ELF-1 (cell line): ENCODE measurements at places on chromosomes 7 and 10.

- DNase-seq, result peak; percentile 6
Measured at GRCh38 chr7:127189886-127190285, 62.9 kb downstream of the GRM8 start.

DNA sequence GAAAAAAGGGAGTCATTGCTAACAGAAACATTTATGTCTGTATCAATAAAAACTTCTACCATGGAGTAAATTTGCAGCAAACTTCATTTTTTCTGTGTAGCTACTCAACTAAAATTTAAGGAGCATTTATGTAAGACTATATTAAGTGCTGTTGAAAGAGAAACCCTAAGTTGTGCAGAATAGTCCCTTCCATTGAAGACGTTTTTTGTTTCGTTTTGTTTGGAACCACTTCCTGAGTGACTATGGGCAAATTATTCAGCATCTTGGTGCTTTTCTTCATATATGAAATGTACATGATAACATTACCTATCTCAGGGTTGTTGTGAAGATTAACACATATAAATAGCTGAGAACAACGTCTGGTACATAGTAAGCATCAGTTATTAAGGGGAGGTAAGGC lies 24.3 kb downstream of the SEM1 start:
- no peak for DNase-seq

- no peak for DNase-seq
Measured at GRCh38 chr7:82726038-82726800, 282.6 kb upstream of the CACNA2D1 start.

GRCh38 chr10:124066126-124066700 lies 27.2 kb downstream of the CHST15 start:
- DNase-seq, result no peak

GRCh38 chr7:110870926-110871325 lies 220.0 kb upstream of the LRRN3 start:
- no peak for DNase-seq

DNA sequence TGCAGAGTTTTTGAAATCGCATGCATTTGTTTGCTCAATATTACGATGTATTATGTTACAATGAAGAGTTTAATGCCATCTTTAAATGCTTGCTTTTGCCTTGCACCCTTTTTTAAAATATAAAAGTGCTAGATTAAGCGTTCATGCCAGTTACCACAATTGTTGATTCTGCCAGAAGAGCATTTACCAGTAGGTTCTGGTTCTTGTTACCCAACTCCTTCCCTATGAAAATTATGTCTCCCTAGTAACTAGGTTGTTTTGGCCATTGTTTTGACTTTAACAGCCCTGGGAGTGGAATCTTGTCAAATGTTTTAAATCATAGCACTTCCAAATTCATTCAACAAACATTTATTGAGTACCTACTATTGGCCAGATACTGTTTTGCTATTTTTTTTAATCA lies 32.8 kb upstream of the CDK14 start:
- DNase-seq, result no peak

DNA sequence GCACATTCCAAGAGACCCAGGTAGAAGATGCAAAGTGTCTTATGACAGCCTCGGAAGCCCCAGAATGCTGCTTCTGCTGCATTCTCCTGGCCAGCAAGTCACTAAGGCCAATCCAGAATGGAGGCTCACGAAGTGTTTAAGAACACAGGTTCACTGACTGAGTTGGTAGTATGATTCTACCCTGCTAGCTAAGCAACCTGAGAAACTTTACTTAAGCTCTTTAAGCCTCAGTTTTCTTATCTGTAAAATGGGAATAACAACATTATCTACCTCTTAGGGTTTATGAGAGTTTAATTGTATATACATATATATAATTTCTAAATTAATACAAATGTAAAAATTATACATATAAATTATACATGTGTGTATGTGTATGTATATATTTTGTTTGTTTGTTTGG lies 22.8 kb upstream of the SAMD8 start:
- no peak for DNase-seq

- no peak for DNase-seq
Measured at GRCh38 chr7:138579671-138580070, 119.6 kb downstream of the TRIM24 start.

DNA sequence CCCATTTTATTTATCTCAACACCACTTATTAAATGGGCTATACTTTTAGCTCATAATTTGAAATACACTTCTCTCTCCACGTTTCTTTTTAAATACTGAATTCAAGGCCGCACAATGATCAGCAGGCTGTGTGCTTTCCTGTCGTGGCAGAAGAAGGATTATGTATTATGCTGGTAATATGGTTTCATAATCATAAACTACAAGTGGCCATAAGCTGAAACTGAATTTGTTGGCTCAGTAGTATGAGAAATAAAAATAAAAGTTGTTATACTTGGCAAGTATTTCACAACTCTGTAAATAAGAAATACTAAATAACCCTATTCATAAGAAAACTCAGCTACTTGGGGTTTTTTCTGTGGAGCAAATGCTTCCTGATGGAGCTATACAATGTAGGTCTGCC lies 313.6 kb downstream of the DOCK4 start:
- DNase-seq, result no peak

- no peak for DNase-seq
Measured at GRCh38 chr10:94133239-94133638, 139.5 kb downstream of the PLCE1 start.

DNA sequence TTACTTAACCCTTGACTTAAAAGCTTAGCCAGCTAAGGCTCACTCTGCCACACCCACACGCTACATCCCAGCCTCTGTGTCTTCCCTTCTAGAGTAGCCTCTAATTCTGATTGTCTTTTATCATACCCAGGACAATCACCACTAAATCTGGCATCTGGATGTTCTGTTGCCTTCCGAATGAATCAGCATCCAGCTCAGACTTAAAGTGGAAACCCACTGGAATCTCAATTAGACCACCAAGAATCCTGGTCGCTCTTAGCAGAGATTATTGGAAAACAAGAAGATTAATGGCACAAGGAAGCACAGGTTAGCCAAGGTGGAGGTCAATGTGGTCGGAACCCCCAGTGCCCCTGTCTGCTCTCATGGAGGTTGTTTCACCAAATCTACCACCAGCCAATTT lies 404.2 kb upstream of the FOXK1 start:
- no peak for DNase-seq

- DNase-seq, result no peak
Measured at GRCh38 chr10:89167915-89168314, 39.2 kb downstream of the CH25H start.

DNA sequence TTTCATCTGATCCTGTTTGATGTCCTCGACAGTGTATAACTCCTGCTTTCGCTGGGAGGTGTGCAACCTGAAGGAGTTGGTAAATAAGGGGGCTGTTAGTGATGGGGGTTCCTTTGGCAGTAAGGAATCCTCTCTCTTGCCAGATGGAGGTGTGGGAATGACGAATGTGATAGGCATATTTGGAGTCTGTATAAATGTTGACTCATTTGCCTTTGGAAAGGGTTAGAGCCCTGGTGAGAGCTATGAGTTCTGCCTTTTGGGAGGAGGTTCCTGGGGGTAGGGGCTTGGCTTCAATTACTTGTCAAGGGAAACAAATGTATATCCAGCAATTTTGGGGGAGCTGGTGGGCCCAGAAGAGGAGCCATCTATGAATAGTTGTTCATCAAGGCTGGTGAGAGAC lies 11.4 kb upstream of the CHST3 start:
- DNase-seq, result no peak

GRCh38 chr7:140674899-140675701 lies 2.4 kb downstream of the ADCK2 start:
- DNase-seq, result peak; percentile 61

DNA sequence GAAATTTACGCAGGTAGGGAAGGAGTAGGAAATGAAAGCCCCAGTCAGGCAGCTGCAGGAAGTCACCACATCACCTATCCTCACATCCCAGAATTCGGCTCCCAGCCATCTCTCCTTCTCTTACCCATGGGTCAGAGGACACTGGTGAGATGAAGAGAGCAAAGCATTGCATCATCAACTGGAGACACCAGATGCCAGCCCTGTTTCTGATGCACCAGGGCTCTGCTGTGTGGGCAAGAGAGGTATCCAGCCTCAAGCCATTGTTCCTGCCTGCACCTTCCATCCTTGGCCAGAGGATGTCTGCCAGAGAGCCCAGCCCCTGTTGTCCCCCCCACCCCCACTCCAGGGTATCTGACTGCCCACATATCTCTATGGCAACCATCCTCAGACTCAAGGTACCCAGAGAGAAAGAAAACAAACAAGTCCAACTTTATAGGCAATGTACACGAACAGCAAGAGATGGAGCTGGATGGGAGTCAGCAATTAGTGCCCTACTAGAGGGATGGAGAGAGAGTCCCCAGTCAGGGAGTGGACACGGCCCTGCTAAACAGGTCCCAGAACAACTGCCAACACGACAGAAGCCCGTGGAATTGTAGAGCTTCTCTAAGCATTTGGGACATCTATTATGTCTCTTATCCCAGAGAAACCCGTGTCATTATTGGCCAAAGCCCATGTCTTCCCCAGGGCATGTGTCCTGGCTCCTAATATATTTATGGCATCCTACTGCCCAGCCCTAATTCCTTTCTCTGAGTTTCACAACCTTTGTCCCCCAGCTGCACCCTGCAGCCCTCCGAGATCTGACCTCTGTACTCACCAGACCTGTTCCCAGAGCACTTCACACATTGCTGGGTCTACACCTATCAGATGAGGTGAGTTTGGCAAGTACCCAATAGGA lies 2.8 kb downstream of the CAMK2G start:
- DNase-seq, result peak; percentile 86

DNA sequence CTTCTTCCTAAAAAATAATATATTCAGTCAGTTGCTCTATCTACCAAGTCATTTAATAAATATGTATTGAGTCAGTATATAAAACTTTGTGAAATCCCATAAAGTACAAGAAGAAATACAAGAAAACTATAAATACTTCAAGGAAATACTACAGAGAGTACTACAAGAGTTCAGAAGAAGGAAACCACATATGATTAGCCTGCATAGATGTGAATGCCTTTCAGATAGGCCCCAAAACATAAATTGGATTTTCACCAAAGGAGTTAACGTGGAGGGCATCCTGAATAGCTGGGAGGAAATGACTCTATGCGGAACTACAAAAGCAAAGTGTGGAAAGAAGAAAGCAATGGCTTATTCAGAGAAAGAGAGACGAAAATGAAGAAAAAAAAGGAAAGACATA lies 120.1 kb downstream of the LRRN3 start:
- no peak for DNase-seq

GRCh38 chr10:106185951-106186350 lies 978.6 kb downstream of the SORCS1 start:
- DNase-seq, result no peak

DNA sequence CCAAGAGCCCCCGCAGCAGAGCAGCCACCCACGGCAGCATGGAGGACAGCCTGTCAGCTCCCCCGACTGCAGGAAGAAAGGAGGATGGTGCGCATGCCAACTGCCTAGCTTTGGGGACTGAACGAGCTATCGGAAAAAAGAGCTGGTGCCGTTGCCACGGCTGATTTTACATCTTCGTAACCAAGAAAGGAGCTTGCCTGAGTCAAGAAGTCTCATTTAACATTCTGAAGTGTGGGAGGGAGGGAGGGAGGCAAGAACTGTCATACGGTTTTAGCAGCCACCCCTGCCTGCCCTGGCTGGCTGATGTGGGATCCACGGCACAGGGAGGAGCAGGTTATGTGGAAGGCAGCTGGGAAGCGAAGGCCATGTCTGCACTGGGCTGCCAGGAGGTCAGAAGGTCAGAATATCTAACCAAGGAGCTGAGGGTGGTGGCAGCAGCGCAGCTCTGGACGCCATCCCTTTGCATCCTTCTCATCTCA lies 74.7 kb upstream of the CAMK2B start:
- DNase-seq, result no peak
